ENCODE measurements at places on chromosomes 3 and 15.

GRCh38 chr3:111787556-111788463 is 71.3 kb upstream of the PHLDB2 start:
- DNase-seq, result no peak

GRCh38 chr3:40523781-40524180 is 979 bp upstream of the ZNF621 start:
- no peak for DNase-seq

DNA sequence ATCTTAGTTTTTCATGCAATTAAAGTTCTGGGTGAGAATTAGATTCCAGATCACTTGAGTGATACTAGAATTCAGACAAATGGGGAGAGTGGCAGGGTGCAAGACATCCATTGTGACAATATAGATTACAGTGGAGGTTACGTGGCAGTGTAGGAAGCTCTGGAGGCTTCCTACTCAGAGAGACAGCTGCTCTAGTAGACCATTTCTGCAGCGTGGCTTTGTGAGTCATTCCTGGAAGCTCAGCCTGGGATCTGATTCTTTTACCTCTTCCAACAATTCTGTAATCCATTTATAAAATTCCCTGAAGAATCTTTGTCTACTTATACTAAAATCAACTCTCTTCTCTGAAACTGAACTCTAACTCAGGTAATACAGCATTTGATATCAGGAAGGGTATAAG is 90.4 kb upstream of the ASB14 start:
- no peak for DNase-seq

GRCh38 chr15:38886315-38887163 is 321.9 kb upstream of the RASGRP1 start:
- DNase-seq, result no peak

GRCh38 chr3:115518100-115518852 is 105.0 kb upstream of the GAP43 start:
- no peak for DNase-seq

GRCh38 chr15:50137330-50137761 is 18.3 kb upstream of the ATP8B4 start:
- peak; percentile 78 for DNase-seq

DNA sequence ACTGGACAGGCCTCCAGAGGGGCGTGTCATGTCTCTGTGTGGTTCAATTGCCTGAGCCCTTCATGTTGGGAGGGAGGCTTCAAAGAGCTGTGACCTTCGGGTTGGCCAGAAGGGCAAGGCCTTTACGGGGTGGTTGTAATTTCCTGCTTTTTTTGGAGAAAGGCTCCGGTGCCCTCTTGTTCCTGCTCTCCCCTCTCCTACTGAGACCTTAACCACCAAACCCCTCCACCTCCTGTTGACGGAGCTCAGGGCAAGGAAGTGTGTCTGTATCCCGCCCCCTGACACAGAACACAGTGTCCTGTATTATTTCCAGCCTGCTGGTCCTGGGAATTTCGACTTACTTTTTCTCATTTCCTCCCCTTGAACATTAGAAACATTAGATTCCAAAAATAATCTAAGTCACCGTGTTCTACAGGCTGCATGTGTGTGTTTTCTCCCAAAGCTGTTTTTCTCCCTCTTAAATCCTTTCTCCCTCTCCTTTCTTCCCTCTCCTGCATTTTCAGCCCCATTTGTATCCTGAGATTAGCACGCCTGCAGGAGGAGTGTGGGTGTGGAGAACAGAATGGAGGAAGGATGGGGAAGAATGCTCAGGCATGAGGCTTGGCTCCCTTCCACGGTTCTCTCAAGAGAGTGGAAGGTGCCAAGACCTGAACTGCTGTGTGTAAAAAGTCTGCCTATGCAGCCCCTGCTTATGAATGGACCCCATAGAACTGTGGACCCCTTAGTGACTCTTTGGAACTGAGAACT is 285.4 kb upstream of the ROPN1 start:
- no peak for DNase-seq

GRCh38 chr3:22555753-22556435 is 647.2 kb upstream of the UBE2E2 start:
- DNase-seq, result no peak

GRCh38 chr15:26376243-26376642 is 396.6 kb downstream of the GABRB3 start:
- no peak for DNase-seq

GRCh38 chr15:86445579-86446252 is 366.0 kb downstream of the AGBL1 start:
- DNase-seq, result no peak

DNA sequence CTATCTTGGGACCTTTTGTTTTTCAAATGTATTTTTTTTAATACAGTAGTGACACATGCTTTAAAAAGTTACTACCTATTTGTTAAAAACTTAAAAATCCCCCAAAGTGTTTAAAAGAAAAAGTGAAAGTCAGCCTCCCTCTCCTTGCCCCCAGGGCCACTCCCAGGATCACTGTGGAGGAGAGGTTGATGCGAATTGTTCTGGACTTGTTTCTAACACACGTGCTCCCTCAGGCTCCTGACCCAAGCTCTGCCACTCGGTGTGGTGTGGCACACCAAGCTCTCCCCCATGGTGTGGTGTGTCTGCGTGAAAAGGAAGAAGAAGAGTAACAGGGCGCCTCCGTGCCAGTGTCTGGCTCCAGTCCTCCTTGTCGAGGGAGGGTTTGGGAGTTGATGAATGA is 93.5 kb downstream of the CHCHD6 start:
- no peak for DNase-seq
